Retinal pigment epithelial cell (primary cell): ENCODE measurements at places on chromosomes 5 and 9.

DNA sequence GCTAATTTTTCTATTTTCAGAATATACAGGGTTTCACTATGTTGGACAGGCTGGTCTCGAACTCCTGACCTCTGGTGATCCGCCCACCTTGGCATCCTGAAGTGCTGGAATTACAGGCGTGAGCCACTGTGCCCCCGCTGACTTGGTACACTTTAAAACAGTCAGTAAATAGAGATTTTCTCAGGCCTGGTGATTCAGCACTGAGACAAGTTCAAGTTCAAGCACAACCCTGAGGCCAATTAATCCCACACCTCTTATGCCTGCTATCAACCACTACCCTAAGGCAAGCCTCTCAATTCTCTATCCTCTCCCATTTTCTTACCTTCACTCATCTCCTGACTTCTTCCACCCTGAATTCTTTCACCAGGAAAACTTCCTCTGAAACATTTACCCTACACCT is 18.9 kb downstream of the MUSK start:
- DNase-seq = no peak

DNA sequence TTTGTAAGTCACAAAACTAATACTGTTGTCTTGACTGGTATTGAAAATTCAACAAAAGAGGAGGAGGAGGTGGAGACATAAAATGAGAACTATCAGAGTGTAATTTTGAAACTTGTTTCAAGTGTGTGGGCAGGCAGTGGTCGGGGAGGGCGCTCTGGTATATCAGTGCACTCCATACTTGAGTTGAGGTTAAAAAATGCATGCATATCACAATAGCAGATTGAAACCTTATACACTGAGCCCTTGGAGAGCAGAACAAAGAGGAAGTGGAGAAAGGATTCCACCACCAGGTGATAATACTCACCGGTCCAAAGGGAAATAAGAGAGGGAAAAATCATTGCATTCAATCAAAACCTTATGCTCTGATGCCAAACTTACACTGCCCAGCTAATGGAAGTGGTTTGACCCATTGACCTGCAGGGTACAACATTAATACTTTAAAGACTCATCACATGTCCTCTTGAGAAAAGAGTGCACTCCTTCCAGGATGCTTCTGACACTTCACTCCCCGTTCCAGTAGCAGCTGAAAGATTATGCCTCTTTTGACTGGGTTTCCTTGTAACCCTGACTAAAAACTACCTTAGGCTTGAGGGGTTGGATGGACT is 79.5 kb upstream of the FAM169A start:
- no peak for DNase-seq

GRCh38 chr9:111904891-111905291 is 8.3 kb downstream of the UGCG start:
- DNase-seq = no peak

GRCh38 chr9:135103931-135104639 is 16.6 kb downstream of the OLFM1 start:
- DNase-seq = no peak

GRCh38 chr5:135018457-135018856 is 15.6 kb downstream of the PITX1 start:
- no peak for DNase-seq

DNA sequence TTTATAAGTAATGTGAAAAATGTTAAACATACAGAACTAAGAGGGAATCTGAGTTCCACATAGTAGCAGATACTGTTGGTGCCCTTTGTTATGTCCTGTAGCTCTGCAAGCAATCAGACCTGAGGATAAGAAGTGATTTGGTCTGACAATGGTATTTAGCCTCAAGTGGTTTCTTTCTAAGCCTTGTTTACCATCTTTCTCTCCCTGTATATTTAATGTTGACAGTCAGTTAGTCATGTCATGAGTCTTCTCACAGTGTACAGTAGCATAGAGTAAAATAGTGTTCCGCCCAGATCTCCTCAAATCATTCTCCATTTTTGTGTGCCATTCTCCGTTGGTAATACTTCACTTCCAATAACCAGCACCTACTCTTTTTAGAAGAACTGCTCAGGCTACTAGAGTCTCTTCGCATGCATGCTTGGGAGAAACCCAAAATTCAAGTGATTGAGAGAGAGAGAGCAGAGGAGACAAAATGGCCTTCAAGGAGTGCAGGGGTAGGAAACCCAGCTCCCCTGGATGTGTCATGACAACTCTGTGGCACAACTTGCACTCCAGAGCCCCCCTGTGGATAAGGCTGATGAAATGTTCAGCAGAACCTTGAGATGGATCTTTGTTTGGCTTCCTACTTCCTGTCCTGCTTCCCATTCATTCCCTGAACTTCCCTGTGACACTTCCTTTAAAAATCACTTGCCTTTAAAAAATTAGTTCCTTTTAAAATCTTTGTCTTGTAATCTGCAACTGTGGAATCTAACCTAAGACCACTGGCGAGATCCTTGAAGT is 129.2 kb upstream of the FST start:
- no peak for DNase-seq

DNA sequence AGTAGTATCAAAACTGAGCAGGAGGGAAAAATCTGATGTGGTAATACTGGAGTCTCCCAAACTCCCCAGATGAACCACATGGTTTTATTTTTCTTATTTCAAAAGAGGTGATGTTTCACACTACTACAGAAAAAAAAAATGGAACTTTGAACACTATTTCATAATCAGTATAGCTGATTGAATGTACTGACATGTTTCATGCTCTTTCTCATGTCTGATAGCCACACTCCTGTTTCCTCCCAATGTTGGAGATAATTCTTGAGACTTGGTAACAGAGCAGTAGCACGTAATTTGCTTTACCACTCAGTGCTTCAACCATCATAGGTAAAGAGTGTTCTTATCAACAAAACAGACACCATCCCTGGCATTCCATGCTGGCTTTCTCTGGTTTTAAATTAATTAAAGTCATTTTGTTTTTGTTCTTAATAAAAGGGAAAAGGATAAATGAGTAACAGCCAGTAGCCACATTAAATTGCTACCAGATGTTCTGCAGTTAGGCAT is 85.2 kb downstream of the MUSK start:
- DNase-seq = no peak

GRCh38 chr9:28758341-28758740 is 1185.1 kb upstream of the C9orf72 start:
- DNase-seq = no peak
